ENCODE measurements at places on chromosomes 1 and 21.

DNA sequence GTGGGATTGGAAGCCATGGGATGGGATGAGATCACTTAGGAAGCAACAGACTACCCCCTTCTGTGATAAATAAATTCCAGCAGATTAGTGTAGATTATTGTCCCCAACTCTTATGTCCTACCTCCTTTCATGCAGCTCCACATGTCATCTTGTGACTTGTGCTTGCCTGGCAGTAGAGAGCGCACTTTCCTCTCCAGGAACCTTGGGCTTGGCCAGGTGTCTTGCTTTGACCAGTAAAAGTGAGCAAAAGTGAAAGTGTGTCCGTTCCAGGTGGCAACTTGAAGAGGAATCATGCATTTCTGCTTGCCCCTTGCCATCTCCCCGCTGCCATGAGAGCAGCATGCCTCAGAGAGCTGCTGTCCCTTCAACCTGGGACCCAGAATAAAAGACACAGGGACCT, 122.9 kb upstream of the ERG start:
- no peak overlapping the region for H3K4me3 ChIP-seq
- no peak overlapping the region for H3K27ac ChIP-seq
- DNase-seq, result no peak
- H3K4me1 ChIP-seq, result no peaks in the 10 kb centered on the region
- H3K36me3 ChIP-seq, result no peaks in the 10 kb centered on the region
- H3K27me3 ChIP-seq, result no peaks in the 10 kb centered on the region

DNA sequence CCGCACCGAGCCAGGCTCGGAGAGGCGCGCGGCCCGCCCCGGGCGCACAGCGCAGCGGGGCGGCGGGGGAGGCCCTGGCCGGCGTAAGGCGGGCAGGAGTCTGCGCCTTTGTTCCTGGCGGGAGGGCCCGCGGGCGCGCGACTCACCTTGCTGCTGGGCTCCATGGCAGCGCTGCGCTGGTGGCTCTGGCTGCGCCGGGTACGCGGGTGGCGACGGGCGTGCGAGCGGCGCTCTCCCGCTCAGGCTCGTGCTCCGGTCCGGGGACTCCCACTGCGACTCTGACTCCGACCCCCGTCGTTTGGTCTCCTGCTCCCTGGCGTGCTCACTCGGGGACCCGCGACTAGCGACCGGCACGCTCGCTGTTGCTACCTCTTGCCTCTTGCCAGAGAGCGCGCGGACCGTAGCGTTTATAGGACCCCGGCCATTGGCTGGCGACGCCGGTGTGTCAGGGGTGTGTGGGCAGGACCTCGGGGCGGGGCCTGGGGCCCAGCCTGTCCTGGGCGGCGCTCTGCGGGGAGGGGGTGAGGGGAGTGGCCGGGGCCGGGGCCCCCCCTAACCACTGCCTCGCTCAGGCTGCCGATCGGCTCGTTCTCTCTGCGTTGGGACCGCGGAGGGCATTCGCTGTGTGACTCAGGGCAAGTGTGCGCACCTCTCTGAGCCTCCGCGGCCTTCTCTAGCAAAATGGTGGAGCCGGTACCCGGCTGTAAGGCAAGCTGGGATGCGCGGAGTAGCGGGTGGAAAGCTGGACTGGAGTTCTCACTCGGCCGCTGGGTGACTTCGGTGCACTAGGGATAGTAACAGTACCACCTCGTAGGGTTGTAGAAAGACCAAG, at the start of gene SLC2A1:
SLC2A1 (minus strand) TSS at position 381 of the 832 bp plus-strand sequence; CDS start at position 164, 217 bp downstream.
- H3K27me3 ChIP-seq, result peaks cover 5% of the 10 kb centered on the region
- H3K4me1 ChIP-seq, result peaks cover 45% of the 10 kb centered on the region
- peaks cover 35% of the 10 kb centered on the region for H3K36me3 ChIP-seq
- H3K4me3 ChIP-seq, result peak within 1 kb of the TSS; percentile 95
- H3K27ac ChIP-seq, result peak within 1 kb of the TSS; percentile 99

GRCh38 chr1:8170059-8170835, 144.1 kb upstream of the ERRFI1 start:
- H3K4me3 ChIP-seq, result peak overlapping the region; percentile 60
- H3K27me3 ChIP-seq, result no peaks in the 10 kb centered on the region
- peaks cover 28% of the 10 kb centered on the region for H3K4me1 ChIP-seq
- H3K27ac ChIP-seq, result peak overlapping the region; percentile 98

- peaks cover 20% of the 10 kb centered on the region for H3K36me3 ChIP-seq
- no peaks in the 10 kb centered on the region for H3K27me3 ChIP-seq
- peaks cover 23% of the 10 kb centered on the region for H3K4me1 ChIP-seq
- no peak overlapping the region for H3K4me3 ChIP-seq
- DNase-seq, result no peak
- no peak overlapping the region for H3K27ac ChIP-seq
Observed at GRCh38 chr21:31706562-31706961, 25.4 kb downstream of the SCAF4 start.

- DNase-seq, result no peak
- no peak overlapping the region for H3K4me3 ChIP-seq
- no peaks in the 10 kb centered on the region for H3K36me3 ChIP-seq
- peaks cover 3% of the 10 kb centered on the region for H3K27me3 ChIP-seq
Observed at GRCh38 chr1:223343692-223344091, 20.3 kb downstream of the SUSD4 start.

- H3K36me3 ChIP-seq, result peaks cover 2% of the 10 kb centered on the region
- H3K4me1 ChIP-seq, result no peaks in the 10 kb centered on the region
- no peak overlapping the region for H3K4me3 ChIP-seq
- H3K27ac ChIP-seq, result no peak overlapping the region
- no peak for DNase-seq
Observed at GRCh38 chr1:33219886-33220661, 36.2 kb upstream of the ZNF362 start.

DNA sequence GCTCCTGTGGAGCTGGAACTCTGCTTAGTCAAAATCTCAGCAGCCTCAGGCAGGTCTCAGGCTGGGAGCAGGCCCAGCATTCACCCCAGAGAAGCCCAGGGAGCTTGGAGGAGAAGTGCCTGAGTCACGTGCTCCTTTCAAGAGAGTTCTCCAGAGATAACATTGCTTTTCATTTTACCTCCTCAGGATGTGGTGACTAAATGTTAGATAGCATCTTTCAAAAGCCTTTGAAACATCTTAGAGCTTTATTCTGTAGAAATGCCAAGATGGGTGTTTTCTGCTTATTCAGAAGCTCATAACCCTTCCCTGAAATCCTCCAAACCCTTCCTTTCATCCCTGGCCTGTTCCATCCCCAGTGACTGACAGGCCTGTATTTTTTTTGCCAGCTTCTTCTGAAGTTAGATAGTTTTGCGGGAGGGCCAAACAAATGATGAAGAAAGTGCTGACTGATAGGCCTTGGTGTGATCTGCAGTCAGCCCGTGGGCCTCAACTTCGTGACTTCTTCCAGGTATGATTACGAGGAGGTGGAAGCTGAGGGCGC, 58.0 kb downstream of the PGM1 start:
- peaks cover 62% of the 10 kb centered on the region for H3K36me3 ChIP-seq
- H3K27me3 ChIP-seq, result no peaks in the 10 kb centered on the region
- H3K4me1 ChIP-seq, result peaks cover 54% of the 10 kb centered on the region
- H3K27ac ChIP-seq, result peak overlapping the region; percentile 96

- H3K4me1 ChIP-seq, result peaks cover 25% of the 10 kb centered on the region
- peaks cover 2% of the 10 kb centered on the region for H3K27me3 ChIP-seq
Observed at GRCh38 chr1:161099090-161099802, 1.1 kb downstream of the KLHDC9 start.

DNA sequence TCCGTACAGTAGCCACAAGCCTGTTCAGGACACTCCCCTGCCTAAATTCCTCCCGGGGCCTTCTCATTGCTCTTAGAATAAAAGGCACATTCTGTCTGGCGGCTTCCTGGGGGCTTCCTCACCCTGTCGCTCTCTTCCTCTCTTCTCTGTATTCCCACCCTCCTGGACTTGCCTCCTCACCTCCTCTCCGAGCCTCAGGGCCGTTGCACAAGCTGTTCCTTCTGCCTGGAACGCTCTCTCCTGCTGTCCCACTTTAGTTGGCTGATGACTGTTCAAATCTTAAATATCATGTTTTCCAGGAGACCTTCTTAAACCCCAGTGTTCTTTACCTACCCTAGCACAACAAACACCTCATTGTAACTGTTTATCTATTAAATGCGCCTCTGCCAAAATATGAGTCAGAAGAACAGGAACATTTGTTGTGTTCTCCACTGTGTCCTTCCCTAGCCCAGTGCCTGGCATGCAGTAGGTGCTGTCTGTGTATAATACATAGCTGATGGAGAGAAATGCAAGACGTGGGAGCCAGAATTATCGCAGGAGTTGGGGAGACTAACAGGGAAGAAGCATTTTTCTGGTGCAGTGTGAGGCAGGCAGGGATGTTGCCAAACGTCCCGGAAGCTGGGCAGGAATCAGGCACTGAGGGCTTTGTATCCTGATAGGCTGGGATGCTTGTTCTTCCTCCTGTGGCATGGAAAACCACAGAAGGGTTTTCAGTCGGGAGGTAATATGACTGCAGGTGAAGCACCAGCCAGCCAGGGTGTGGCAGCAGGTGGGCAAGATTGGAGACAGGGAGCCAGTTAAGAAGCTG, 24.1 kb upstream of the THRAP3 start:
- DNase-seq, result no peak
- no peaks in the 10 kb centered on the region for H3K36me3 ChIP-seq
- no peaks in the 10 kb centered on the region for H3K4me1 ChIP-seq
- peaks cover 8% of the 10 kb centered on the region for H3K27me3 ChIP-seq
- H3K4me3 ChIP-seq, result no peak overlapping the region
- no peak overlapping the region for H3K27ac ChIP-seq

GRCh38 chr21:39052718-39053117, 130.5 kb downstream of the PSMG1 start:
- DNase-seq, result no peak
- H3K36me3 ChIP-seq, result no peaks in the 10 kb centered on the region
- no peaks in the 10 kb centered on the region for H3K4me1 ChIP-seq
- no peak overlapping the region for H3K27ac ChIP-seq
- peaks cover 23% of the 10 kb centered on the region for H3K27me3 ChIP-seq

- no peak overlapping the region for H3K27ac ChIP-seq
- H3K27me3 ChIP-seq, result no peaks in the 10 kb centered on the region
- peaks cover 47% of the 10 kb centered on the region for H3K4me1 ChIP-seq
- H3K4me3 ChIP-seq, result no peak overlapping the region
- DNase-seq, result no peak
- H3K36me3 ChIP-seq, result peaks cover 12% of the 10 kb centered on the region
Observed at GRCh38 chr1:168483539-168483938, 60.3 kb downstream of the XCL2 start.

GRCh38 chr1:203301331-203301668, 4.0 kb upstream of the BTG2 start:
- no peak overlapping the region for H3K27ac ChIP-seq

- peaks cover 19% of the 10 kb centered on the region for H3K4me1 ChIP-seq
- peak overlapping the region; percentile 94 for H3K27ac ChIP-seq
- no peak for DNase-seq
- no peaks in the 10 kb centered on the region for H3K27me3 ChIP-seq
Observed at GRCh38 chr1:248839168-248839555, 1.1 kb downstream of the ZNF672 start.

DNA sequence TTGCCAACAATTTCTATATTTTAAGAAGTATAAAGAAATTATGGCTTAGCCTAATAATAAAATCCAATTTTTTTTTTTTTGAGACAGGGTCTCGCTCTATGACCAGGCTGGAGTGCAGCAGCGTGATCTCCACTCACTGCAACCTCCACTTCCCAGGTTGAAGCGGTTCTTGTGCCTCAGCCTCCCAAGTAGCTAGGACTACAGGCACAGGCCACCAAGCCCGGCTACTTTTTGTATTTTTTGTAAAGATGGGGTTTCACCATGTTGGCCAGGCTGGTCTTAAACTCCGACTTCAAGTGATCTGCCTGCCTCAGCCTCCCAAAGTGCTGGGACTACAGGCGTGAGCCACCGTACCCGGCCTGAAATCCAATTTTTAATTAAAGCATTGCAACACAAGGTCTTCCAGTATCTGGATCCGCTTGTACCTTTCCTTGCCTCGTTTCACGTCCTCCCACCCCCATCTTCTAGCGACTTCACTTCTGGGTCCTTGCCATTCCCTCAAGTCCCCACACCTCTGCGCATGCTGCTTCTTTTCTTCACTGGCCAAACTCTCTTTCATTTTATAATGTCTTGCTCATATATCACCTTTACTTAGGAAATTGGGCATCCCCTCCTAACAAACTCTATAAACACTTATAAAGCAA, 2.3 kb downstream of the FUBP1 start:
- H3K27me3 ChIP-seq, result no peaks in the 10 kb centered on the region
- H3K4me3 ChIP-seq, result no peak overlapping the region
- DNase-seq, result no peak
- H3K36me3 ChIP-seq, result peaks cover 38% of the 10 kb centered on the region
- H3K4me1 ChIP-seq, result peaks cover 39% of the 10 kb centered on the region

DNA sequence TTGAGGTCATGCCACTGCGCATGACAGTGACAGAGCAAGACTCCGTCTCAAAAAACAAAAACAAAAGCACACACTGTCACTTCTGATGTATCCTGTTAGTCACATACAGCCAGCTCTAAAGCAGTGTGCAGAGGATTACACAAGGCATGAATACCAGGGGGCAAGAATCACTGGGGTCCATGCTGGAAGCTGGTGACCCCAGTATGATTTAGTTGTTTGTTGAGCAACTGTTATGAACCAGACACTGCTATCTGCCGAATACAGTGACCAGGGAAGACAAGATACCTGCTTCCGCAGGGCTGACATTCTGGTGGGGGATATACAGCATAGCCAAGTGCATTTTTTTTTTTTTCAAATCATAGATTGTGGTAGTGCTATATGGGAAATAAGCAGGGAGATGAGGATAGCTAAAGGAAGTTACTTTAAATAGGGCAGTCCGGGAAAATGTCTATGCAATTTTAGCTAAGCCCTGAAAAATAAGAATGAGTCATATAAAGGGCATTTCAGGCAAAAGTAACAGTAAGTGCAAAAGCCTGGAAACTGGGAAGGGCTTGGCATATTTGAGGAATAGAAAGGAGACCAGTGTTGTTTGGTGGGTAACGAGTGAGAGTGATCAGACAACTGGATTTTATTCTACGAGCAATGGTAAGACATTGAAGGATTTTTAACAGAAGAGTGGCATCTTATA, 69.7 kb downstream of the ADSS2 start:
- H3K4me1 ChIP-seq, result no peaks in the 10 kb centered on the region
- no peak overlapping the region for H3K27ac ChIP-seq
- H3K27me3 ChIP-seq, result no peaks in the 10 kb centered on the region
- no peaks in the 10 kb centered on the region for H3K36me3 ChIP-seq

GRCh38 chr1:200448034-200448762, 38.4 kb upstream of the ZNF281 start:
- H3K4me1 ChIP-seq, result peaks cover 10% of the 10 kb centered on the region
- peaks cover 2% of the 10 kb centered on the region for H3K36me3 ChIP-seq
- H3K27me3 ChIP-seq, result peaks cover 3% of the 10 kb centered on the region
- H3K4me3 ChIP-seq, result no peak overlapping the region
- peak overlapping the region; percentile 49 for H3K27ac ChIP-seq
- peak; percentile 13 for DNase-seq

DNA sequence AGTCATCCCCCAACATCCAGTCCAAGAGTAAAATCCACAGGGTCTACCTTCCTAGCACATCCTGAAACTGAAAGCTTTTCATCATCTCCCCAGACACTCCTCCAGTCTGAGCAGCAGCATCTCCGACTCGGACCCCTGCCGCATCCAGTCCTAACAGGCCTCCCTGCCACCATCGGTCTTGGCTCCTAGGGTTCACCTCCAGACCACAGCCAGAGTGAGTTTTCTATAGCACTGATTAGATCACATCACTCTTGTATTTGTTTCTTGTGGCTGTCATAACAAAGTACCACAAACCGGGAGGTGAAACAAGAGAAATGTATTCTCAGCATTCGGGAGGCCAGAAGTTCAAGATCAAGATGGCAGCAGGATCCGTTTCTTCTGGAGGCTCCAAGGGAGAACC, 187.8 kb downstream of the TOMM20 start:
- H3K4me1 ChIP-seq, result peaks cover 27% of the 10 kb centered on the region
- H3K36me3 ChIP-seq, result peaks cover 4% of the 10 kb centered on the region
- H3K27ac ChIP-seq, result no peak overlapping the region
- DNase-seq, result no peak

Data from T-helper 2 cell treated with Interferon-gamma antibody and Interleukin-4, amounts not matched to agents 5 μg/mL and 100 μg/mL, for 36 hours (primary cell).